ENCODE measurements at places on chromosomes 7 and 10. TPM values are rescaled to one million over a fixed set of nuclear protein-coding genes. Genes with fewer than 3 reads are reported as not detected.

Gene PNPLA8
- 13.6 TPM for total RNA-seq

DNA sequence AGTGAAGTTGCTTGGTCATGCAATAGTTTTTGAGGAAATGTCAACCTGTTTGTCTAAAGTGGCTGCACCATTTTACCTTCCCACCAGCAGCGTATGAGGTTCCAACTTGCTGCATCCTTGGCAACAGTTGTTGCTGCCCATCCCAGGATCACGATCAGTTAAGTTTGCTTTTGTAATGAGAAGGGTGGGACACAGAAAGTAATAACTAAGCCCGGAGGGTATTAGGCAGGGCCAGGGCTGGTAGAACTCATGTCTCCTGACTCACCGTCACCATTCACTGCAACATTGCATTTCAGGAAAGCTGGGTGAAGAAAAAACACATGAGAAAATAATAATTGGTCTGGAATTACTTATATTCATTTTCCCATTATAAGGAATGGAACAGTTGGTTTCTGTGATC, 25.4 kb downstream of the CELF2 start:
- DNase-seq = no peak
- no peak overlapping the region for H3K27ac ChIP-seq
- peaks cover 35% of the 10 kb centered on the region for H3K27me3 ChIP-seq
- no peaks in the 10 kb centered on the region for H3K4me1 ChIP-seq
- H3K36me3 ChIP-seq = no peaks in the 10 kb centered on the region
- H3K4me3 ChIP-seq = no peak overlapping the region

- H3K4me3 ChIP-seq = no peak overlapping the region
- peaks cover 18% of the 10 kb centered on the region for H3K27me3 ChIP-seq
- no peak overlapping the region for H3K27ac ChIP-seq
- no peaks in the 10 kb centered on the region for H3K36me3 ChIP-seq
- no peak for DNase-seq
Measured at GRCh38 chr10:103814626-103815370, 40.6 kb downstream of the SH3PXD2A start.

GRCh38 chr10:50326757-50327701, 75.7 kb upstream of the ASAH2 start:
- H3K4me1 ChIP-seq = peaks cover 41% of the 10 kb centered on the region
- H3K36me3 ChIP-seq = peaks cover 30% of the 10 kb centered on the region
- no peak for DNase-seq

- peaks cover 3% of the 10 kb centered on the region for H3K36me3 ChIP-seq
- no peak for DNase-seq
- no peak overlapping the region for H3K27ac ChIP-seq
- H3K4me1 ChIP-seq = peaks cover 45% of the 10 kb centered on the region
- H3K27me3 ChIP-seq = peaks cover 72% of the 10 kb centered on the region
Measured at GRCh38 chr10:75403939-75404814, 2.6 kb upstream of the ZNF503 start.

DNA sequence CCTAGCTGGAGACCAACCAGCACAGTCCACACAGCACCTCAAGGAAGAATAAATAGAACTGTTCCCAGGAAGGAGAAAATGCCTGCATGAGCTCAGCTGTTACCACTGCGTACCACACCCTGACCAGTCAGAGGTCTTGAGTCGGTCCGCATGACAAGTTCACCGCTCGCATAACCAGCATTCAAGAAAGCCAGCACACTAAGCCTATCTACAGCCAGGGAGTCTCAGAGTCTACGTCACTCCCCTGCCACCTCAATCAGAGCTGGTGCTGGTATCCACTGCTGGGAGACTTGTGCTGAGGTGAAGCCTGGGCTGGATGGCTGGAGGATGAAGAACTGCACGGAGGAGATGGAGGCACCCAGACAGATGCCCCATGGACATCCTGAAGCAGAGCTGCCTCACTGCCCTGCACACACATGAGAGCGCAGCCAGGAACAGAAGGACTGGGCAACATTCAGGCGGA, 19.6 kb downstream of the AKR1C1 start:
- no peak for DNase-seq
- H3K36me3 ChIP-seq = no peaks in the 10 kb centered on the region
- no peaks in the 10 kb centered on the region for H3K27me3 ChIP-seq
- peaks cover 6% of the 10 kb centered on the region for H3K4me1 ChIP-seq

GRCh38 chr7:95906851-95907250, 134.5 kb downstream of the DYNC1I1 start:
- no peak for DNase-seq
- H3K36me3 ChIP-seq = no peaks in the 10 kb centered on the region
- H3K27ac ChIP-seq = no peak overlapping the region
- no peak overlapping the region for H3K4me3 ChIP-seq
- peaks cover 4% of the 10 kb centered on the region for H3K27me3 ChIP-seq

DNA sequence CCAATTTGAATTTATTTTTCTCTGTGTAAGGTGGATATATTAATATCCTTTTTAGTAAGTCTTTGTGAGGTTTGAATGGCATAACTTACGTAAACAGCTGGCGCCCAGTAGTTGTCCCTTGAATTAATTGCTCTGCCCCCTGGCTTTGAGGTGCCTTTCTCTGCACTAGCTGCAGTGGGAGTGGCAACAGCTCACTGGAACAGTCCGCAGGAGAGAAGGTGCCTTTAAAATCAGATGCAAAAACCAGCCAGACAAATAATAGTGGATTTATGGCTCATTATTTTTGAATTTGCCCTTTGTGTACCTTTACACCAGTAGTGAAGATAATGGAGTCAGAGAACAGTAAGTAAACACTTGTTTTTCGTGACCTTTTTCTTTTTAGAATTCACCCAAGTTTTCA, 11.8 kb downstream of the FERD3L start:
- H3K4me1 ChIP-seq = no peaks in the 10 kb centered on the region
- no peak for DNase-seq
- no peaks in the 10 kb centered on the region for H3K27me3 ChIP-seq
- no peak overlapping the region for H3K4me3 ChIP-seq
- no peaks in the 10 kb centered on the region for H3K36me3 ChIP-seq
- no peak overlapping the region for H3K27ac ChIP-seq

DNA sequence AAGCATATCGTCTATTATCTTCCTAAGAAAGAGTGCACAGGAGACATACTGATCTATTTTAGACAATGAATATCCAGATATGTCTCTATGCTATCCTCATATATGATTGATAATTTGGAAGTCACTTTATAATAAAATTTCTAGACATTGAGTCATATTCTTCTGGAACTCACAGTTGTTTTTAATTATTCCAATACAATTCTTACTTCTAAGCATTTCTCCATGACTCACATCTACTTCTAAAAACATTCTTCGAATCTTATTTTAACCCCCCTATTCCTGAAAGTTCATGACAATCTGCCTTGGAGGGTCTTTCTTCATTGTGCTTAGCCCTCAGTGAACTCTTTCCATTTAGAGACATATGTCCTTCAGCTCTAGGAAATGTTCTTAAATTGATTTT, 368.1 kb downstream of the MDFIC start:
- H3K27ac ChIP-seq = no peak overlapping the region
- no peaks in the 10 kb centered on the region for H3K36me3 ChIP-seq
- peaks cover 7% of the 10 kb centered on the region for H3K27me3 ChIP-seq
- H3K4me3 ChIP-seq = no peak overlapping the region

Gene NYAP1
- not detected for total RNA-seq

Gene LDB3
- total RNA-seq = not detected

Data from activated CD8-positive, alpha-beta T cell treated with anti-CD3 and anti-CD28 coated beads, Interleukin-2, amount 10 ng/mL, durations not matched to agents 7 days and 5 days (primary cell).